ENCODE measurements at places on chromosomes 6 and 20. TPM values are rescaled to one million over a fixed set of nuclear protein-coding genes. Genes with fewer than 3 reads are reported as not detected.

Gene HLA-DQA1
- not detected for total RNA-seq

Gene PI16
- total RNA-seq = not detected

Gene HDGFL1
- total RNA-seq = not detected

Gene C20orf204
- total RNA-seq = 0.95 TPM

Gene SLA2
- not detected for total RNA-seq

Gene SLC17A9
- not detected for total RNA-seq

Gene PTPRT
- not detected for total RNA-seq

Gene IMPG1
- not detected for total RNA-seq

Gene ACTL10
- total RNA-seq = 3.5 TPM

Gene UBE2C
- 69.5 TPM for total RNA-seq

Gene NKX2-2
- total RNA-seq = 3.1 TPM

Gene OPN5
- total RNA-seq = not detected

DNA sequence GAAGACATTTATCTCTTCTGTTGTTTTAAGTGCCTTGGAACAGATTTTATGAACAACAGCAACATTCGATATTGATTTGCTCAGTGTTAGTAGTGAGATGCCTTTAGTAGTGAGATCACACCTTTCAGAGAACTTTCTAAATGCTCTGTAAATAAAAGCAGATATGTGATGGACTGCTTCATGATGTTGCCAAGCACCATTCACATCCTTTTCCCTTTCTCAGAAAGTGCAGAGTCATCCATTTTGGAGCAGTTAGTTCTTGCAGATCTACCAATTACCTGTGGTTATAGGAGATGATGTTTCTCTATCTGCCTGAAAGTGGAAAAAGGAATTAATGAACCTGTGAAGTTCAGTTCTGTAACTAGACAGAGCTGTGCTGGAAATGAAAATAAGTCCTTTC, 27.0 kb downstream of the CBFA2T2 start:
- no peak for DNase-seq

DNA sequence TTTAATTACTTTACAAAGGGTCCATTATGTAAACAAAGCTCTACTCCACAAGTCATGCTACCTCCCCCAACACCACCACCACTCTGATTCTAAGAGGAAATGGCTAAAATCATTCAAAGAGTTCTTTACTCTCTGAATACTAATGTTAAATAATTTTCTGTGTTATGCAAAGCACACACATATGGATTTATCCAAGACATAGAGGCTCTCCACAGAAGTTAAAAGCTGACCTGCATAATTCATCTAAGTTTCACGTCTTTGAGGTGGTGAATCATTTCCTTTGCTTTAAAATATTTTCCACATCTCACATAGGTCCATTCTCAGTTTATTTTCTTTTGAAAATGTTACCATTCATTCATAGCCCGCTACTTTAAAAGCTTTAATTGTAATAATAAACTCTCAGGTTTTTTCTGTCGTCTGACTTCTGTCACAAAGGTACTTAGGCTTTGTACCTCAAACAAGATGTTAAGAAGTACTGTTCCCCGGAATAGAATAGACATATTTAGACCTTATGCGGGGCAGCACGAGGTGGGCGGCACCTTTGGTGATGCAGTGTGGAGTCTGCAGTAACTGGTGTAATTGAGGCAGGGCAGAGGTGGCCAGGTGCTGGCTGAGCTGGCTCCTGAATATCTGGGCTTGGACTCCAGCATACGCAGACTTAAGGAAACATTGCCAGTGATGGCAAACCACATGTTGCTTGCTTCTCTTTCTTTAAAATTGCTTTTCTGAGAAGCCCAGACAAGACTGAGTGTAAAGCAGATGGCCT, 55.8 kb downstream of the KIF6 start:
- DNase-seq = no peak

DNA sequence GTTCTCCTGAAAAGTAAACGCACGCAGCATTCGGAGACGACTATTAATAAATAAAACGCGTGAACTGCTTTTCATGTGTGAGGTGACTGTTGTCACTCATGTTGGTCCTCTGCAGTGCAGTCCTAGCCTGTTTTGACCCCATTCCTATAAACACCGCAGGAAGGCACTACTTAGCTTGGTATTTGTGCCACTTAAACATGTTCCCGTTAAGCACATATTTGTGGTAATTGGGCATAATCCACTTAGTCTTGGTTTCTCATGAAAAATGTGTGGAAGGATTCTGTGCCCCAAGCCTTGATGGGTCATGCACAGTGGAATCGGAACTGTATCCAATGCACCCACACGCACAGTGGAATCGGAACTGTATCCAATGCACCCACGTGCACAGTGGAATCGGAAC, 313.9 kb downstream of the THBS2 start:
- DNase-seq = no peak

DNA sequence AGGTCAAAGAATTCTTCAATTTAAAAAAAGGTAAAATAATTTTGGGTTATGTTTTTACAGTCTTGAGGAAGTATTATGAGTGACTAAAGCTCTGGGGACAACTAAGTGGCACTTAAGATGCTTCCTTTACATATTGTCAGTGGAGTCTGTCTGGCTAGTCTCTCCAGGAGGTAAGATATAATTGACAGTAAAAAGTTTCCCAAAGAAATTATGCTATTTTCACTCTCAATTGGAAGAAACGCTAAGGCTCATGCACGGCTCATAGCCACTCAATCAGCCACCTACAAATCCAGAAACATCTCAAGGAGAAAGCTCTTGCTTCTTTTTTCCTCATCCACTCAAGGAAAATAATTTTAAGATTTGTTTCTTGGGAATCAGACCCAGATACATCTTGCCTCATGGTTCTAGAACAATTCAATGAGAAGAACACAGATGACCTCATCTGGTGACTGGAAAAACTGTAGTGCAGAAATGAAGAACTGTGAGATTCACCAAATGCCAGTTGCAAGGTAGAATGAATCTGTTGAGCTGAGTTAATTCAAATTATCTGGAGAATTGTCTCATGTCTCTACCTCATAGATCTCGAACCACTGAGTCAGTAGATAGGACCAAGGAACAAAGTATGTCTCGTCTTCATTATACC, 252.9 kb downstream of the TPBG start:
- no peak for DNase-seq

GRCh38 chr20:2244993-2245392, 50.8 kb upstream of the TGM3 start:
- no peak for DNase-seq

DNA sequence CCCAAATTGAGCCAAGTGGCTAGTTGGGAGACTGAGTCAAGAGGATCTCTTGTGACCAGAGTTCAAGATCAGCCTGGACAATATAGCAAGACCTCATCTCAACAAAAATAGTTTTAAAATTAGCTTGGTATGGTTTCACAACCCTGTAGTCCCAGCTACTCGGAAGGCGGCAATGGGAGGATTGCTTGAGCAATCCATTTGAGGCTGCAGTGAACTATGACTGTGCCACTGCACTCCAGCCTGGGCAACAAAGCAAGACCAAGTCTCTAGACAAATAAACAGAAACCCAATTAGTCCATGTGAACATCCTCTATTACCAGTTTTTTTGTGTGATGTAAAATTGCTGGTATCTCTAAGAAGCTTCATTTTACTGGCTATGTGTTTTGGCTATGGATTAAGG, 106.2 kb downstream of the TULP4 start:
- peak; percentile 24 for DNase-seq

DNA sequence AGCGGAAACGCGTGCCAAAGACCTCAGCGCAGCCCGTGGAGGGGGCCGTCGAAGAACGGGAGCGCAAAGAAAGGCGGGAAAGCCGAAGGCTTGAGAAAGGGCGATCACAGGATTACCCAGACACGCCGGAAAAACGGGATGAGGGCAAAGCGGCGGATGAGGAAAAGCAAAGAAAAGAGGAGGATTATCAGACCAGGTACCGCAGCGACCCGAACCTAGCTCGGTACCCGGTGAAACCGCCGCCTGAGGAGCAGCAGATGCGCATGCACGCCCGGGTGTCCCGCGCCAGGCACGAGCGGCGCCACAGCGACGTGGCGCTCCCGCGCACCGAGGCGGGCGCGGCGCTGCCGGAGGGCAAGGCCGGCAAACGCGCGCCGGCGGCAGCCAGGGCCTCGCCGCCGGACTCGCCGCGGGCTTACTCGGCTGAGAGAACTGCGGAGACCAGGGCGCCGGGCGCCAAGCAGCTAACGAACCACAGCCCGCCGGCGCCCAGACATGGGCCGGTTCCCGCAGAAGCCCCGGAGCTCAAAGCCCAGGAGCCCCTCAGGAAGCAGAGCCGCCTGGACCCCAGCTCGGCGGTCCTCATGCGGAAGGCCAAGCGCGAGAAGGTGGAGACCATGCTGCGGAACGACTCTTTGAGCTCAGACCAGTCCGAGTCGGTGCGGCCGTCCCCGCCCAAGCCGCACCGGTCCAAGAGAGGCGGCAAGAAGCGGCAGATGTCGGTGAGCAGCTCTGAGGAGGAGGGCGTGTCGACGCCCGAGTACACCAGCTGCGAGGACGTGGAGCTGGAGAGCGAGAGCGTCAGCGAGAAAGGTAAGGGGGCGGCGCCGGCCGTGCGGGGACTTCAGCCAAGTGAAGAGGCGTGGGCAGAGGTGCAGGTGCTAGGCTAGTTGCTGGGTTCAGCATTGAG, 296.2 kb downstream of the RIMS1 start:
- DNase-seq = peak; percentile 66

- no peak for DNase-seq
Measured at GRCh38 chr6:12277386-12277785, 12.8 kb upstream of the EDN1 start.

DNA sequence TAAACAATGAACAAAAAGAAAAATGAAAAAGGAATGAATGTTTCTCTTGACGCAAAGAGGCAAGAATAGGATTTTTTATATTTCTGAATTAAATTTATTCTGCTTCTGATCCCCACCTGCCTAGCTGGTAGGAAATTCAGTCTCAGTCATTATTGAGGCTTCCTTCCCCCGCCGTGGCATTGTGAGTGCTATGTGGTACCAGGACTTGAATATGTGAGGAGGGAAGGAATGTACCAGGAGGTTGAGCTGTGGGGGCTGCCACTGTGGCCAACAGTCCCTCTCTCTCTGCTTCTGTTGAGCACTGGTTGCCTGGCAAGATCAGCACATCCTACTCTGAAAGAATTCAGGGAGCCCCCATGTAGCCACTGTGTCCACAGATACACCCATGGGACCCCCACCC, 368.1 kb upstream of the JARID2 start:
- no peak for DNase-seq

- no peak for DNase-seq
Measured at GRCh38 chr20:24478584-24478983, 9.2 kb downstream of the SYNDIG1 start.

DNA sequence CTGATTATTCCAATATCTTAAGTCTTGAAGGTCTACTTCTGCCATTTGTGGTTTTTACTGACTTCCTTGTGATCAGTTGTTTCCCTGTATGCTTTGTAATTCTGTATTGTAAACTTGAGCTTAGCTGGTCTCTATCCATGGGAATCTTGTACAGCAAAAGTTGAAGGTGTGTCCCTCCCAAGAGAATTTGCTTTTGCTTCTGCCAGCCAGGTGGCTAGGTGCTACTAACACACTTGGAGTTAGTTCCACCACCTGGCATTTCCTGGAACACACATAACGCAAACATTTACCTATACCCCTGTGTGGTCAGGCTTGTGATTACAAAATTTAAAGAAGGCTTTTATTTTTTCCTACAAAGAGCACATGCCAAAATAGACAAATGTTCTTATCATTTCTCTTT, 141.2 kb downstream of the GRM4 start:
- DNase-seq = no peak

DNA sequence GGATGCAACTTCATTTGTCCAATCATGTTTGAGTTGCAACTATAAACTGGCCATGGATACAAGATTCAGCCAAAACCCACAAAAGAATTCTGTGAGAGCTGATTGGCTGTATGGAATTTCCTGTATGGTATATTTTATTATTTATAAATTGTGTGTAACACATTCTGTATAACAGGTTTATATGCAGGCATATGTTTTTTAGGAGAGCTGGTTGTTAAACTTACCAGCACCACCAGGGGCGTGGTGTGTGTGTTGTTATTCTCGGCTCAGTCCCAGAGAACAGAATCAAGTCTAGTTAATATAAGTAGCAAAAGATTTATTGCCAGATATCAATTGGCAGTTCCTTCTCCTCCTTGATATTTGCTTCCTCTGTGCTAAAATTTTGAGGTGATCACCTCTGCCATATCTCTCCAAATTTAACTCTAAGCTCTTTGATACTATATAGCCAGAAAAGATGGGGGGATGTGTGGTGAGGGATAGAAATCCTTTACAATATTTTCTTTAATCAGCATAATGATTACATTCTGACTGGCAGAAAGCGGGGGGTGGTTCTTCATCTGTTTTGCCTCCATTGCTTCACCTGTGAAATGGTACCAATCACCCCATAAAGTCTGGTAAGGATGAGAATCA, 22.9 kb downstream of the CNBD2 start:
- DNase-seq = peak; percentile 29

GRCh38 chr6:25351485-25351884, 72.3 kb downstream of the CARMIL1 start:
- no peak for DNase-seq

- no peak for DNase-seq
Measured at GRCh38 chr20:48889140-48889790, 32.2 kb upstream of the ARFGEF2 start.

DNA sequence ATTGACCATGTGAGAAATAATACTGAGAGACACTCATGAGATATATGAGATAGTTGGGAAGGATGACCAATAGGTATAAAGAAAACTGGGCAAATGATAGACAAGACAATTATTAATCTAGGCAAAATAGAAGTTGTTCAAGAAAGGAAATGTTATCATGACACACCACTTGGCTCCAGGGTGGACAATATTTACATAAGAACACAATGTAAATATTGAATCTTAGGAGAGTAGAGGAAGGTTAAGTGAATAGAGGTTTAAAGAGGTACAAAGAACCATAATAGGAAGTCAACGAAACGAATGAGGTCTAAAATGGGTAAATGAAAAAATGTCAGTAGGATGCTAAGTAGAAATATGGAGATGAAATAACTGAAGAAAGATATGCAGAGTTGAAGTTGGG, 126.5 kb downstream of the MBOAT1 start:
- DNase-seq = no peak

GRCh38 chr6:14889611-14890593, 356.0 kb upstream of the JARID2 start:
- DNase-seq = no peak

- no peak for DNase-seq
Measured at GRCh38 chr6:30763618-30764489, 19.5 kb upstream of the IER3 start.

DNA sequence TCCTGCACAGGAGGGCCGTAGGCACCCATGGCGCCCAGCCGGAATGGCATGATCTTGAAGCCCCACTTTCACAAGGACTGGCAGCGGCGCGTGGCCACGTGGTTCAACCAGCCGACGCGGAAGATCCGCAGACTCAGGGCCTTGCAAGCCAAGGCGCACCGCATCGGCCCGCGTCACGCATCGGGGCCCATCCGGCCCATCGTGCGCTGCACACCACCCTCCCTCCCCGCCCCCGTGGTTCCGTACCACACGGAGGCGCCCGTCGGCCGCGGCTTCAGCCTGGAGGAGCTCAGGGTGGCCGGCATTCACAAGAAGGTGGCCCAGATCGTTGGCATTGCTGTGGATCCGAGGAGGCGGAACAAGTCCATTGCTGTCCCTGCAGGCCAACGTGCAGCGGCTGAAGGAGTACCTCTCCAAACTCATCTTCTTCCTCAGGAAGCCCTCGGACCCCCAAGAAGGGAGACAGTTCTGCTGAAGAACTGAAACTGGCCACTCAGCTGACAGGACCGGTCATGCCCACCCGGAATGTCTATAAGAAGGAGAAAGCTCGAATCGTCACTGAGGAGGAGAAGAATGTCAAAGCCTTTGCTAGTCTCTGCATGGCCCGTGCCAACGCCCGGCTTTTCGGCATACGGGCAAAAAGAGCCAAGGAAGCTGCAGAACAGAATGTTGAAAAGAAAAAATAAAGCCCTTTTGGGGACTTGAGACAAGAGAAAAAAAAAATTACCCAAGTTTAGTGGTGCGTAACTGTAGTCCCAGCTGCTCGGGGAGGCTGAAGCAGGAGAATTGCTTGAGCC, 9.9 kb upstream of the NCOA5 start:
- no peak for DNase-seq
